ENCODE measurements at places on chromosomes 13 and 19.

- no peak for DNase-seq
These were observed 218.5 kb downstream of the ZNF536 start for GRCh38 chr19:30590596-30591229.

- DNase-seq: no peak
These were observed 131.5 kb upstream of the GJB6 start for GRCh38 chr13:20363603-20364002.

GRCh38 chr19:2782329-2782935 is 641 bp downstream of the SGTA start:
- DNase-seq: no peak

DNA sequence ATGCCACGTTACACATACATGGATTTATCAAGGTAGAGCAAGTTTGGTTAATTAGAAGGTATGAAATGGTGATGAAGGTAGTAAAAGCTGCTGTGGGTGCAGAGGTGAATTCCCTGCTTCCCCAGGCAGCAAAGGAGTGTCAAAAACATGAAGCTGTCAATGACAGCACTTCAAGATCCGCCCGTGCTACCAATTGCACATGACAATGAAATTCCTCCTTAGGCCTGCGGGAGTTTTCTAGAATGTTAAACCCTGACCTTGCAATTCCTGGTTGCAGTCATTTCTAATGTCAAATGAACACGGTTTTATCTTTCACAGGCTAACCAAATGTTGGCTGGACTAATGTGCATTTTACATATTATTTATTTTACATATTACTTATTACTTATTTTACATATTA is 67.7 kb upstream of the LSM14A start:
- no peak for DNase-seq

GRCh38 chr19:10305139-10305806 is 4.3 kb downstream of the ZGLP1 start:
- no peak for DNase-seq

- no peak for DNase-seq
These were observed 6.0 kb downstream of the TEKTIP1 start for GRCh38 chr19:3544742-3545668.

DNA sequence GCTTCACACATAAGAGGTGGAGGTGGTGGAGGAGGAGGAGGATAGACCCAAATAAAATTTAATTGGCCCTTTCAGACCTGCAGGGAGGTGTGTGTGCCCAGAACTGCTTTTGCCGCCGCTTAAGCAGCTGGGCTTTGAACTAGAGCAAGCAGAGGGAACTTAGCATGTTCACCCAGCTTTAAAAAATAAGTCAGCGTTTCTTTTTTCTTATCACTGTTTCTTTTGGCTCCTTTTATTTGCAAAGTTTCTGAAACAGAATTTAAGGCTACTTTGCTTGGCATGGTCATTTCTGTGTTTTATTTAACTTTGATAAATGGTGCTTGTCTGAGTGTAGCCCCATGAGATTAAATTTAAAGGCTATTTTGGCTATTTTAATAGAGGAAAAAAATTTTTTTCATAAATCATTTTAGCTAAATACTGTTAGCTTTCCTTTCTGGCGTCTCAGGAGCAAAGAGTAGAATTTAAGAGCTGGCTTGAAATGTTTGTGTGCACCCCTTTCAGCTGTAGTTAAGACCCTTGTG is 43.3 kb upstream of the RNF113B start:
- DNase-seq: no peak

DNA sequence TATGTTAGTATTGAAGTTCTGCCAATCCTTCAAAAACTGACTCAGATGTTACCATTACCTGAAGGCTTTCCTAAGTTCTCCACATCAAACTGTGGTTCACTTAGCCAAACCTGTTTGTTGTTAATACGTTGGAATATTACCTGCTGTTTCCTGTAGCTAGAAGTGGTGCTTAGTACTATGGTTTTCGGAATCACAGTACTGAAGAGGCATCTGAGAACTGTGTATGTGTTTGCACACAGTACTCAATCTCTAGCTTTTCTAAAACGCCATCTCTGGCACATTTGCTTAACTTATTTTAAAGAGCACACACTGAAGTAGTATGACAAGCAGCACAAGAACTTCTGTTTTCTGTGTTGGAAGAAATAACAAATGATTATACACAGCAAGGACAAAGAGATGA is 248.2 kb downstream of the SHISA2 start:
- DNase-seq: no peak

DNA sequence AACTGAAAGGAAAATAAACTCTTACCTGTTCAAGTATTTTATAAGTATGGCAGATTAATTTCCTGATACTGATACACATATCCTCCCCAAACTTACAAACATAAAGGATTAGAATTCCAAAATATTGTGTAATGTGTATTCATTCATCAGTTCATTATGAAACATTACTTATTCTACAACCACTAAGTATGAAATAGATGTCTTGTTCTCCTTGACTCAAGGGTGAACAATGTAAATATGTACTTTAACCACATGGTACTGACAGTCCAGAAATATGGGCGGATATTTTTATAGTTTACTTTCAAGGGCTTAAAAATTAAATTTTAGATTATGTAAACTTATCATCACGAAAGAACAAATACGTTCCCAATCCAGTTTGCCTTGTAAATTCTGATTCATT is 334.0 kb downstream of the LIG4 start:
- no peak for DNase-seq

GRCh38 chr13:59368693-59369092 is 795.0 kb downstream of the DIAPH3 start:
- DNase-seq: no peak

DNA sequence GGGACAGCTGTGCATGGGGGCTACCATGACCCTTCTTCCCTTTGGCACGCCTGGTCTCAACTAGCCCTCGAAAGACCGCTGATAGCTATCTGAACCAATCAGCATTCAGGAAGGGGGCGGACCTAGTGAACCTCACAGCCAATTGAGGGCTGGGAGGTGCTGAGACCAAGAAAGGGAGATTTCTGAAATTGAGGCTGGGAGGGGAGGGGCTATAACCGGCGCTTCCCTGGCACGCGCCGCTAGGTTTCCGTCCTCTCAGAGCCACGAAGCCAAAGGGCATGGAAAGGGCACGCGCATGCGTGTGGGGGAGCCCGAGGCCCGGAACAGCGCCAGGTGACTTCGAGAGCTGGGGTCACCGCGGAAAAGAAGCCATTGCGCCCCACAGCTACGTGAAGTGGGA is 4.2 kb upstream of the PAFAH1B3 start:
- DNase-seq: no peak

GRCh38 chr13:51177188-51177587 is 45.0 kb upstream of the FAM124A start:
- DNase-seq: no peak

Measured in AG09309 (cell line).